ENCODE measurements at places on chromosomes 5 and 9. TPM values are rescaled to one million over a fixed set of nuclear protein-coding genes. Genes with fewer than 3 reads are reported as not detected.

- DNase-seq, result no peak
Measured at GRCh38 chr5:112697322-112697721, 40.4 kb upstream of the APC start.

The LCN1 gene
- polyA plus RNA-seq, result not detected

GRCh38 chr5:93611273-93611975 is 28.4 kb downstream of the NR2F1 start:
- DNase-seq, result no peak

GRCh38 chr5:167995844-167996425 is 295.5 kb upstream of the WWC1 start:
- DNase-seq, result no peak

The ENG gene
- polyA plus RNA-seq, result 94.2 TPM

- DNase-seq, result no peak
Measured at GRCh38 chr9:130220352-130220751, 45.2 kb upstream of the HMCN2 start.

DNA sequence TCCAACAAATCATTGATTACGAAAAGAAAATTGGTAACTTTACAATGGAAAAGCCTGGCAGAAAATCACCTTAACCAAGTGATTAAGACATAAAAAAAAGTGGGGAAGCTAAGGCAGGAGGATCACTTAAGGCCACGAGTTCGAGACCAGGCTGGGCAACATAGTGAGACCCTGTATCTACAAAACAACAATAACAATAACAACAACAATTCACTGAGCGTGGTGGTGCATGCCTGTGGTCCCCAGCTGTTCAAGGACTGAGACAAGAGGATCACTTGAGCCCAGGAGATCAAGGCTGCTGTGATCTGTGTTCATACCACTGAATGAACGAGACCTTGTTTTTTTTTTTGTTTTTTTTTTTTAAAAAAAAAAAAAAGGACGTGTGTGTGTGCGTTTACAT is 21.3 kb downstream of the PTBP3 start:
- no peak for DNase-seq

GRCh38 chr5:84285641-84286637 is 98.7 kb downstream of the EDIL3 start:
- peak; percentile 10 for DNase-seq

- no peak for DNase-seq
Measured at GRCh38 chr9:3321186-3321585, 204.6 kb downstream of the RFX3 start.
